Activated CD4-positive, alpha-beta memory T cell treated with anti-CD3 and anti-CD28 coated beads for 36 hours (primary cell): ENCODE measurements at places on chromosomes 6 and 20. TPM values are rescaled to one million over a fixed set of nuclear protein-coding genes. Genes with fewer than 3 reads are reported as not detected.

The COL20A1 gene
- total RNA-seq: not detected

DNA sequence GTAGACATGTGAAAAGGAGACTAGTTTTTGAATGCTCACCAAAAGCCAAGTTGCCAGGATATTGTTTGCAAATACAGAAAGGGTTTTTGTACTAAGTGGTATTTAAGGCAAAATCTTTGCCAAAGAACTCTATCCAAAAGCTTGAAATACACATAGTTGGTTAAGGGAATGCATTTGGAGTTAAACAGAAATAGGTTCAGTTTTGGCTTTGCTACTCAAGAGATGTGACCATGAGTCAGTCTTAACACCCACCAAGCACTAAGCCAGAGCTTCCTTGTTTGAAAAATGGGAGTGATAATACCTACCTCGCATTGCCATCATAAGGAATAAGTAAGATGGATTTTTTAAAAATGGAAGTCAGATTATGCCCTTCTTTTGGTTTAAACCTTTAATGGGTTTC, 191.7 kb upstream of the LAMP5 start:
- H3K27me3 ChIP-seq: no peaks in the 10 kb centered on the region
- no peaks in the 10 kb centered on the region for H3K36me3 ChIP-seq
- no peak overlapping the region for H3K27ac ChIP-seq
- no peak overlapping the region for H3K4me3 ChIP-seq
- DNase-seq: no peak

- H3K4me1 ChIP-seq: peaks cover 10% of the 10 kb centered on the region
- H3K36me3 ChIP-seq: no peaks in the 10 kb centered on the region
- H3K4me3 ChIP-seq: no peak overlapping the region
Measured at GRCh38 chr6:125358898-125359297, 57.1 kb upstream of the HDDC2 start.

The GMPR gene
- total RNA-seq: 0.68 TPM

The OOEP gene
- not detected for total RNA-seq

The EYS gene
- total RNA-seq: not detected

DNA sequence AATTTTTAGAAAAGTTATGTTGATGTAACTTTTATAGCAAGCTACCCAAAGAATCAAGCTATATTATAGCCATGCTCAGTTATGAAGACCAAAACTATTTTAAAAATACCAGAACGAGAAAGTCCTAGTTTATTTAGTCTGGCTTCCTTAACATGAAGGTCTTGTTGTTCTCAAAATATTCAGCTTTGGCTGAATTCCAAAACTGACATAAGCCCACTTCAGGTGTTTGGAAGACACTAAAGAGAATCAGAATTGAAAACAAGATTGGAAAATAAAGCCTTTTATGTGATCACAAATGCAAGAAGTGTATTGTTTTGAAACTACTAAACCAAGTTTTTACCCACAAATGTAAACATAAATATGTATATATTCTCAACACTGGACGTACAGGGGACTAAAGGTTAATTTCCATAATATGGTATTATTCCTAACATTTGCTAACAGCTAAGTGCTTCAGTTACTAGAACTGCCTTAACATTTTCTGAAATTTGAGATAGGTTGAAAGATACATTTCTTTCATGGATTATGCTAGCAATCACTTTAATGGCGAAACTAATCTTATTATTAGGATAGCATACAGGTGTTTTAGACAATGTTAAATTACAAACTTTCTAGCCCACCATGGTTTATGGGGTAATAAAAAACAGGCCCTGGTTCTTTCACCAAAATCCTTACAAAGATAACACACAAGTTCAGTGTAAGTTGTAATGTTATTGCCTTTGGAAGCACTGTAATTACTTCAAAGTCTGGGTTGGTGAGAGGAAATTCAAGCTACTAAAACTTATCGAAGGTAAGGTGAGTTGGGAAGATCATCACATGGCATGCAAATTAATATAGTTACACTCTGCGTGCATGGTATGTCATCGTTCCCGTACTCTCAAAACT, 1.6 kb downstream of the MAP3K5 start:
- no peaks in the 10 kb centered on the region for H3K27me3 ChIP-seq
- H3K27ac ChIP-seq: peak overlapping the region; percentile 93
- no peak for DNase-seq
- H3K4me3 ChIP-seq: peak overlapping the region; percentile 94

GRCh38 chr6:37698264-37699137, 818 bp upstream of the MDGA1 start:
- peaks cover 21% of the 10 kb centered on the region for H3K4me1 ChIP-seq
- peak overlapping the region; percentile 95 for H3K4me3 ChIP-seq

GRCh38 chr6:168177103-168177891, 98.3 kb upstream of the FRMD1 start:
- H3K36me3 ChIP-seq: no peaks in the 10 kb centered on the region
- H3K4me1 ChIP-seq: no peaks in the 10 kb centered on the region
- no peak overlapping the region for H3K27ac ChIP-seq

- H3K36me3 ChIP-seq: no peaks in the 10 kb centered on the region
- H3K4me3 ChIP-seq: no peak overlapping the region
- no peak overlapping the region for H3K27ac ChIP-seq
- peaks cover 7% of the 10 kb centered on the region for H3K27me3 ChIP-seq
- DNase-seq: no peak
Measured at GRCh38 chr6:170473301-170473717, 79.8 kb downstream of the PSMB1 start.

DNA sequence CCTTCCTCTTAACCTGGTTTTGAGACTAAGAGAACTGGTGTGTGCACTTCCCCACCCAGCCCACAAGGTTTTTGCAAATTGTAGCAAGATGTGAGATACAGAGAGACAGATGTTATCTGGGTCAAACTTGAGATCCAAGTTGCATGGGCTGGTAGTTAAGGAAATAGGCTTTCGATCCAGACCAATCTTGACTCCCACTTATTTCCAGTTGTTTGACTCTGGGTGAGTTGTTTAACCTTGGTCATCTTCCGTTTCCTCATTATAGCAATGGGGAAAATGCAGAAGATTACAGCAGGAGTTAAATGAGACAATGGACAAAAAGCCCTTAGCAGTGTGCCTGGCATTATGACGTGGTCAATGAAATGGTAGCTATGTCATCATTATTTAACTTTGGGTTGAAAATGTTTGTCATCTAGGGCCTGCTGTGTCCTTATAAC, 1.7 kb downstream of the SNX21 start:
- H3K36me3 ChIP-seq: no peaks in the 10 kb centered on the region
- no peak overlapping the region for H3K4me3 ChIP-seq
- H3K27me3 ChIP-seq: no peaks in the 10 kb centered on the region
- H3K27ac ChIP-seq: no peak overlapping the region
- H3K4me1 ChIP-seq: peaks cover 13% of the 10 kb centered on the region
- DNase-seq: no peak

DNA sequence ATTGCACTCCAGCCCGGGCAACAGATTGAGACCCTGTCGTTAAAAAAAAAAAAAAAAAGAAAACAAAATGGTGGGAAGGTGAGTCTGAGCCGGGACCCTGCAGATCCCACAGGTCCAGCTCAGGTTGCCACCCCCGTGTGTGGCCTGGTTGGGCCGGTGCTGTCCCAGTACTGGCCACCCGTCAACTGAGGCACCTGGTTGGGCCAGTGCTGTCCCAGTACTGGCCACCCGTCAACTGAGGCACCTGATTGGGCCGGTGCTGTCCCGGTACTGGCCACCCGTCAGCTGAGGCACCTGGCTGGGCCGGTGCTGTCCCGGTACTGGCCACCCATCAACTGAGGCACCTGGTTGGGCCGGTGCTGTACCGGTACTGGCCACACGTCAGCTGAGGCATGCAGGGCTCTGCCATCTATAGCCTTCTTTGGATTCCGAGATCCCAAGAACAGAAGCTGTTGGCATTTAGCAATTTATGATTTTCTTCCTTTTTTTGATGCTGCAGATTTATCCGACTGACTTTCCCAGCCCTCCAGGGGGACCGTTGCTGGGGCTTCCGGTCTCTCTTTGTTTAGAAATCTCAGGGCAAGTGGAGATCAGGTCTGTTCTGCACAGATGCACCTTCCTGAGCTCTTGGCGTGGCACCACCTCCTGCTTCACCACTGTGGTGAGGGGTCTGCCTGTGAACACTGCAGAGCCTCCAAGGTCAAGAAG, 113.8 kb downstream of the SYCP2 start:
- H3K4me1 ChIP-seq: no peaks in the 10 kb centered on the region
- no peak overlapping the region for H3K27ac ChIP-seq
- DNase-seq: no peak

GRCh38 chr6:16591396-16592222, 169.7 kb downstream of the ATXN1 start:
- peaks cover 43% of the 10 kb centered on the region for H3K4me1 ChIP-seq
- peak; percentile 72 for DNase-seq
- peaks cover 17% of the 10 kb centered on the region for H3K36me3 ChIP-seq
- peak overlapping the region; percentile 78 for H3K27ac ChIP-seq
- H3K4me3 ChIP-seq: peak overlapping the region; percentile 39
- H3K27me3 ChIP-seq: no peaks in the 10 kb centered on the region

- H3K27ac ChIP-seq: no peak overlapping the region
- DNase-seq: no peak
- no peak overlapping the region for H3K4me3 ChIP-seq
- H3K4me1 ChIP-seq: no peaks in the 10 kb centered on the region
- no peaks in the 10 kb centered on the region for H3K27me3 ChIP-seq
Measured at GRCh38 chr6:64539917-64540316, 904.3 kb downstream of the PHF3 start.

DNA sequence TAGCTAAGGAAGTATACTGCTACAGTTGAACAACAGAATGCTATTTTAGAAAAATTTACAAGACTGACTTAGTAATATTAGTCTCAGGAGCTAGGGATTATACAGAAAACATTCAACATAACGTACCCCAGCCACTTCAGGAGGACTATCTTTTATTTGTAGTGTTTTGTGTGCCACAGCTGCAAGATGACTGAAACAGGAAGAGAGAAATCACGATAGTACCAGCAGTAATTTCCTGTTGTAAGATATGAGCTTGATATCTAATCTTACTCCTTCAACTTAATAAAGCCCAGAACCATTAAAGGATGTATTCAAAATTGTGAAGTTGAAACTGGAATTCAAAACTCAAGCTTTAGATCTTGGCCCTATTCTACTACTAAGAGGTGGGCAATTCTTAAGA, 42.1 kb downstream of the SLC35A1 start:
- no peak for DNase-seq
- peaks cover 40% of the 10 kb centered on the region for H3K36me3 ChIP-seq
- H3K27me3 ChIP-seq: no peaks in the 10 kb centered on the region
- H3K27ac ChIP-seq: peak overlapping the region; percentile 56
- H3K4me3 ChIP-seq: no peak overlapping the region

GRCh38 chr6:46789434-46790354, 3.5 kb upstream of the MEP1A start:
- H3K4me1 ChIP-seq: no peaks in the 10 kb centered on the region
- H3K27ac ChIP-seq: no peak overlapping the region
- no peaks in the 10 kb centered on the region for H3K36me3 ChIP-seq
- H3K27me3 ChIP-seq: peaks cover 2% of the 10 kb centered on the region
- H3K4me3 ChIP-seq: no peak overlapping the region

DNA sequence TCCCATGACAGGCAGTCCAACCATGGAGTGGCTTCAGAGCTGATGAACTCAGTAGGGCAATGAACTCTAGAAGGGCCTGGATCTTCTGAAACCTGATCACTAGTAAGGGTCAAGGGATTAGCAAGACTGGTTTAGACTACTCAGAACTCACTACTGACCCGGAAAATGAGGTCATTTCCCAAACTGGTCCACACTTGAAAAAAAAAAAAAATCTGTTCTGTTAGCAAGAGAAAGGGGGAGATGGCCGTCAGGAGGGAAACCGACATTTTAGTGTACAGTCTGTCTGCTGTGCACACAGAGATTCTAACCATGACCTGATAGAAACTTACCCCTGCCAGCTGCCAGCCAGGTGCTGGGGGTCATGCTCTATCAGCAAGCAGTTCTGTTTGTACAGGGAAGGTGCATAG, 262.4 kb upstream of the AGPAT4 start:
- no peaks in the 10 kb centered on the region for H3K4me1 ChIP-seq
- no peaks in the 10 kb centered on the region for H3K27me3 ChIP-seq
- H3K36me3 ChIP-seq: no peaks in the 10 kb centered on the region
- no peak overlapping the region for H3K4me3 ChIP-seq

- H3K36me3 ChIP-seq: no peaks in the 10 kb centered on the region
- no peak overlapping the region for H3K27ac ChIP-seq
- DNase-seq: no peak
- no peaks in the 10 kb centered on the region for H3K4me1 ChIP-seq
- H3K27me3 ChIP-seq: no peaks in the 10 kb centered on the region
Measured at GRCh38 chr6:41697861-41698781, 37.3 kb downstream of the TFEB start.

The RBM12 gene
- total RNA-seq: 110 TPM
